AML-193 (cell line): ENCODE measurements at places on chromosomes 6 and 20.

DNA sequence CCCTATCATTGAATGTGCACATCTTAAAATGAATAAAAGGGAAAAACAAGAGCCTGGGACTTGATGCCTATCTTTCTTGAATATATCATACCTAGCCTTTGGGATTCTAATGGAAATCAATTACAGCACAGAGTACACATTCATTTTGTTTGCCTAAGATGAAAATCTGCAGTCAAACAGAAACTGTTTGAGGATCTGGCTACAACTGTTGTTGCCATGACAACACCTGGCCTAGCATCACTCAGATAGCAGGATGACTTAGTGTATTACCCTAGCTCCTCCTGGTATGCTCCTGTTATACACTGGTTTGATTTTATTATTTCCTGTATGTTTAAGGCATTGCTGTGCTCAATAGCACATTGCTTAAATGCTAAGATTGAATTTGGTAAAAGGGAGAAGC, 71.5 kb upstream of the LAMP5 start:
- DNase-seq: no peak

- no peak for DNase-seq
These were observed 7.8 kb upstream of the E2F1 start for GRCh38 chr20:33693741-33694638.

GRCh38 chr20:13212750-13213149, 8.3 kb upstream of the ISM1 start:
- DNase-seq: no peak

DNA sequence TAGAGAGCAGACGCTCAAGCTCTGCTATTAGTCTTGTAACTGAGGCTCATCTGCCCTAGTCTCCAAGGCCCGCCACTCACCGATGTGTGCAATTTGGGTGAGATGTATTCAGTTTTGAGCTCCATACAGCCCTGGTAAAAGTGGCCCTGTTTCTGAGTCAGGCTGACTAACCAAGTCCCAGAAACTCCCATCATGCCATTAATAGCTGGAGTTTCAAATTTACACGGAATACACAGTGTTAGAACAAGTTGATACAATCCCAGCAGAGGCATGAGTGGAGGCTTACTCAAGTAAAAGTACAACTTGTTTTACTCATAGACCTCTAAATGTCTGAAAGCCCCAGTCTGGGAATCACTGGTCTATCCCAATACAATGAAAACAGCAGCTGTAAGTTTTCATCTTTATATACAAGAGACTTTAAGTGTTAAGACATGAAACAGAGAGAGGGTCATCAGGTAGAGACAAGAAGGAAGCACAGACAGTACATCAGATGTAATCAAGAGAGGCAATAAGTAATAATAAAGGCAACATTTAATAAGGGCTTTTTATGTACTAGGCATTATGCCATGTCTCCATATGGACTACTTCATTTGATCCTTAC, 42.4 kb downstream of the RTN4IP1 start:
- DNase-seq: no peak

DNA sequence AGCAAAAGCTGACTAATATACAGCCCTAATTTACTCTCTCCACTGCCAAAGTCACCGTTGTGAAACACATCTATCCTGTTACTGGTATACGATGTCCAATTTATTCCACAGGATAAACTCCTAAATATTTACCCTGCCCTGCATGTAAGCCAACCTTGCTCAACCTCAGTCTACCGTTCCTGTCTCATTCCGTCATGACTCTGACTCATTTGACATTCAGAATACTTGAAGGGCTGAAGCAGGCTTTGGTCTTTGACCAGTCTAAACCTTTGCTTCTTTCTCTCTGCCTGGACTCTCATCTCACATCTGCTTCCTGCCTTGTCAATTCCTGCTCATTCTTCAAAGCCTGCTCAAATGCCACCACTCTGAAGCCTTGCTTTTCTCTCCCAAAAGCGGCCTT, 157.5 kb downstream of the SCP2D1 start:
- no peak for DNase-seq

GRCh38 chr6:107698146-107698545, 126.0 kb downstream of the SCML4 start:
- no peak for DNase-seq

- no peak for DNase-seq
These were observed 193.2 kb upstream of the SALL4 start for GRCh38 chr20:51995551-51995951.
